IMR-90 (cell line): ENCODE measurements at places on chromosomes 12 and 14. TPM values are rescaled to one million over a fixed set of nuclear protein-coding genes. Genes with fewer than 3 reads are reported as not detected.

Gene TAS2R19
- polyA plus RNA-seq = 0.24 and 0.29 TPM in 2 replicates

- peak; percentile 72 for DNase-seq
These were observed 71.1 kb downstream of the TBC1D30 start for GRCh38 chr12:64895526-64895925.

Gene A2ML1
- not detected in 2 replicates for polyA plus RNA-seq

- DNase-seq = peak; percentile 92
These were observed 108.5 kb downstream of the DACT1 start for GRCh38 chr14:58746261-58746660.

Gene HAL
- 0.02 TPM in 1 of 2 replicates, not detected in the other for polyA plus RNA-seq

Gene EFS
- polyA plus RNA-seq = 11.6 and 13.3 TPM in 2 replicates

Gene KRAS
- 8.1 and 10.7 TPM in 2 replicates for polyA plus RNA-seq
